ENCODE measurements at places on chromosomes 1 and 21.
A peak's percentile ranks its signal among the peaks of the same experiment; 100 is the strongest.

- peak; percentile 90 for DNase-seq
These were observed 3.9 kb upstream of the NUAK2 start for GRCh38 chr1:205325334-205325884.

DNA sequence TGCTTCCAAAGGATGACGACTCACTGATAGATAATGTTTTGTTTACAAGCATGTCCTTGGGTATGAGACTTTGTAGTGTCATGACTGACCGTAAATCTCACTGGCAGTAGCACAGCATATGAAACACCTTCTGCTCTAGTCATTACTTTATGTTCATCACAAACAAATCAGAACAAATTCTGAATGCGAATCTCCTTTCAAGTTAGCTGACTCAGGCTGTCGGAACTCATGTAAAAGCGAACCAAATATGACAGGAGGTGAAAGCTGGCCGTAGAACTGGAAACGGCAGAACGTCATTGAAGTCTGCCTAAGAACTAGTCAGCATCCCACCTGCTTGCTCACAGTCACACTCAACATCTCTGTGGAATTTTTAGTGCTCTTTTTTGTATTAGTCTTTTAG, 143.9 kb downstream of the RGS7 start:
- DNase-seq: no peak

DNA sequence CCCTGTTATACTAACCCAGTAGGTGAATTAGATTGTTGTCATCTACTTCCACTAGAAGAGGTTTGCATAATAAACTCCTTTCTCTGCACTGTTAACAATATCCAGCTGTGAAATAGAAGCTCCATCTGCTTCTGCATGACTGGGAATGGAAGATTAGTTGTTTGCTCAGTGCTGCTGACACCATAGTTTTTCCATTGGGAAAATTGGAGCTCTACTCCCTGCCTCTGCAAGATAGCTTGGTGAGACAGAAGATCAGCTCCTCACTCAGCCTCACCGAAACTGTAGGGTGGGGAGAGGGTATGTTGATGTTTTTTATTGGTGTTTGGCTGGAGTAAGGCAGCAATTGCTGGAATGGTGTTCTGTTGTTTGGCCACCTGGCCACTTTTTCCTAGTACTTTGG, 331.6 kb upstream of the ADAMTS5 start:
- no peak for DNase-seq

DNA sequence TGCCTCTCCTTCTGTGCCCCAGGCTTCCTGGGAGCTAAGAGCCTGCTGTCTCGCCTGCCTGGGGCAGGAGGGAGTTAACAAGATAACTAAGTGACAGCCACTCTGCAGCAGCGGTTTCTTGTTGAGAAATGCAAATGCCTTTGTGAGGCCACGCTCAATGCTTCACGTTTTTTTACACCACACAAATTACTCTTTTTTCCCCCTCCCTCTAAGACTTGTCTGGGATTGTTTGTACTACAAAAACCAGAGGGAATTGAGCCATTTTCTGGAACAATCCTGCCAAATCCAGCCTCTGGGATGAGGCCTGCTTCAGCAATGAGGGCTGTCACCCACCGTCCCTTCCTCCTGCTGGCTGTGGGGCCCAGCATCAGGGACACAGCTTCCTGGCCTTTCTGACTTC, 119.6 kb downstream of the ACTL8 start:
- DNase-seq: no peak

DNA sequence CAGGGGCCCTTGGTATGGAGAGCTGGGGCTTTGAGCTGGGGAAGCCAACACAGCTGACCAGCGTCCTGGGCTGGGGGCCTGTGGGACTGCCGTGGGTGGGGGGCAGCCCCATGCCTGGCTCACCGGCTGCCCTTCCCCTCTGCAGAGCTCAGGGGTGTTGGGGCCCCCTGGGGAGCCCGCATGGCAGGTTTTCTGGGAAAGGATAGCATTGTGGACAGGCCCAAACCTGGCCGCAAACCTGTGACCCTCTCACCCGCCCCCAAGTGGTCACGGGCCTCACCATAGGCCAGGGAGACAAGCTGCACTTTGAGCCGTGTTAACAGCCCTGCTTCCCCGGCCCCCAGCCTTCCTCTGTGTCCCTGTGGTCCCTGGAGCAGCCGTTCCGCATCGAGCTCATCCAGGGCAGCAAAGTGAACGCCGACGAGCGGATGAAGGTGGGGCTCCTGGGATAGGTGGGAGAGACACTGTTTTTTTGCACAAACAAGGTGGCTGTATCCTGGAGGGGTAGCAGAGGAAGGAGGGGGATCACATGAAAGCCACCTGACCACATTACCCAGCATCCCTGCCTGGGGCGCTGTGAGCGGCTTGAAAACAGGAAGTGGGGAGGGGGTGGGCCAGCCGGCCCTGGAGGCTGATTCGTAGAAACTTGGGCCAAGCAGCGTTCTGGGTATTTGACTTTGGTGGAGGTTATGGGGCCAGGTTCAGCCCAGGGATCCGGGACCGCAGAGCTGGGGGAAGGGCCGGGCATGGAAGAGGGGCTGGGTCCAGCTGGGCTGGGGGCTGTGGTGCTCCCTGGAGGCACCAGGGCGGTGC, 65.9 kb downstream of the PIK3CD start:
- peak; percentile 54 for DNase-seq

GRCh38 chr1:60874718-60875117, 207.6 kb upstream of the NFIA start:
- peak; percentile 80 for DNase-seq

- peak; percentile 37 for DNase-seq
These were observed 434.3 kb downstream of the PTPRC start for GRCh38 chr1:199073166-199073565.
